Left renal cortex interstitium (tissue), 4 donors: ENCODE measurements at places on chromosomes 12 and 14. TPM values are rescaled to one million over a fixed set of nuclear protein-coding genes. Genes with fewer than 3 reads are reported as not detected.

- no peak for DNase-seq
Observed at GRCh38 chr12:29309320-29309902, 71.6 kb downstream of the ERGIC2 start.

DNA sequence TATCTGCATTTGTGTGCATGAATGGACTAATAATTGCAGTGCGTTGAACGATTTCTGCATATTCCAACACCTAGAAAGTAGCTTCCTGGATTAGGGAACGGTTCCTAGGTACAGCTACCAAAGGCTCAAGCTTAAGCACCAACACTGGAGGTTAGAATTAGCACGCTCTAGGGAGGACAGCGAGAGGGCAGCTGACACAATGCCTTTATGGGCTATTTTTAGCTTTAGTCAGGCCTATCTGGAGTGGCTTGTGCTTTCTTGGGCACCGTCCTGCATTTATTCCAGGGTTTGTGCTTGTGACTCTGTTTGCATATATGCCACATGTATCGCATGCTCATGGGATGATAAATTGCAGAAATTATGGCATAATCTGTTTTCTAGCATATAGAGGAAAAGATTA, 13.7 kb downstream of the ETV6 start:
- no peak for DNase-seq

DNA sequence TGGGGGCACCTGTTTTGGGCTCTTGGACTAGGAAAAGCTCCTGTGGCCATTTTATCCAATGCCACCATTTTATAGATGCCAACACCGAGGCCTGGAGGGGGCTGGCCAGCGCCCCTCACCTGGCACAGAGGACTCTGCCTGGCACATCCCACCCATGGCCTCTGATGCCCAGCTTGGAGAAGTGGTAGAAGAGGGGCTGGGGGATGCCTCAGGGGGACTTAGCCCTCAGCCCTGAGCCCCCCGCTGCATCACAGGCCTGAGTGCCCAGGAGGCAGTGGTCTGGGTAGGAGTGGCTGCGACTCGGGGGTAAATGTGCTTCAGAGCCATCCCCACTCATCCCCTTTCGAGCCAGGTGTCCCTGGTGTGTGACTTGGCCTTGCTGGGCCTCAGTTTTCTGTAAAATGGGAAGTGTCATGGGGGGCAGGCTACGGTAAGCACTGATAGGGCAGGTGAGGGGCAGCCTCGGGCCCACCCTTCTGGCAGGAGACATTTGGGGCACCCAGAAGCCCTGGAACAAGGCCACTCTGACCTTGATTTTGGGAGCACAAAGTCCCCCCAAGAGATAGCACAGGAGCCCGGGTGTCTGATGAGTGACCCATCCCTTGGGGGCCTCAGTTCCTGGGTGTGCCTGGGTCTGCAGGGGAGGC, 22.5 kb downstream of the SH2B3 start:
- DNase-seq, result no peak

Gene CATSPERB
- 0.60 TPM for polyA plus RNA-seq

GRCh38 chr14:95254288-95254687, 65.4 kb downstream of the CLMN start:
- no peak for DNase-seq

Gene GLS2
- polyA plus RNA-seq, result 2.6 TPM

DNA sequence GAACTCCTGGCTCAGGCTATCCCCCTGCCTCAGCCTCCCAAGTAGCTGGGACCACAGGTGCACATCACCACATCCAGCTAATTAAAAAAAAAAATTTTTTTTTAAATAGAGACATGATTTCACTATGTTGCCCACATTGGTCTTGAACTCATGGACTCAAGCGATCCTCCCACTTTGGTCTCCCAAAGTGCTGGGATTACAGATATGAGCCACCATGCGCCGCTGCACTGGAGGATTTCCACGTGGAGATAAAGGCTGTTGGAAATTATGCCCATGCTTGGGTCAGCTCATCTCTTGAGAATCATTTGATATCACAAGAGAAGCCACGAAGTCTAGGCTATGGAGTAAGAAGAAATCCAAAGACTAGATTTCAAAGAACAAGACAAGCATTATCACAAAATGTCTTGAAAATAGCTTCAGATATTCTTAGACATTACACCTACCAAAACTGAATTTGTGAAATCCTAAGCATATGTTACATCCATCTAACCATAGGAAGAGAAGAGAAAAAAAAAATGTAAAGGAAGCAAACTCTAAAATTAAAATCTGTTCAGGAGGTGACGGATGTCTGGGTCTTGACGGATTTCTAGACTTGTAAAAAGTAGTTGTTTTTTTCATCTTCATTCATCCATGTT, 99.1 kb downstream of the PTPN11 start:
- no peak for DNase-seq

- no peak for DNase-seq
Observed at GRCh38 chr14:101824339-101824727, 62.8 kb downstream of the PPP2R5C start.

Gene TAS2R13
- polyA plus RNA-seq, result 0.19 TPM

Gene ESPL1
- 18.1 TPM for polyA plus RNA-seq

GRCh38 chr12:54018468-54018984, 9.7 kb upstream of the HOXC6 start:
- no peak for DNase-seq

DNA sequence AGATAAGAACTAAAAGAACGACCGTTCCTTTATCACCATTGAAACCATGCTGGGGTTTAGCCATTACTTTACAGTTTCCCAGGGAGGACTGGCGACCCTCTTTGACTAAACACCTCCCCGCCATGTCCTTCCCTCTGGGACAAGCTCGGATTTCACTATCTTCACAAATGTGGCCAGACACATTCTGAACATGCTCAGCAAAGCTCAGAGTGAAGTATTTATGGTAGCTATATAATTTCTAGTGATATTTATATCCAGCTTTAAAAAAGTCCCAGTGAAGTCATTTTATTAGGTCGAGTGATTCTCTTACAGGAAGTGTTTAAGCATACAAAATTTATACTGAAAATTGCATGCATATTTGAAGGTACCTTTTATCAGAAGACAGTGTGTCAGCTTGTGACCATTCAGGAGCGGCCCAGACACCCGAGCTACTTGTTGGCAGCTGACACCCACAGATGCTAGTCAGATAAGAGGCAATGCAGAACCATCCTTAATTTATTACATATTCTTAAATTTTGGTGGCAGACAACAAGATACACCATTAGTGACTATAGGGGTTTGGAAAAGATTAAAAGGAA, 36.8 kb downstream of the NIN start:
- no peak for DNase-seq

- no peak for DNase-seq
Observed at GRCh38 chr12:42886160-42886559, 296.6 kb upstream of the PRICKLE1 start.

Gene GLT8D2
- polyA plus RNA-seq, result 15.0 TPM

DNA sequence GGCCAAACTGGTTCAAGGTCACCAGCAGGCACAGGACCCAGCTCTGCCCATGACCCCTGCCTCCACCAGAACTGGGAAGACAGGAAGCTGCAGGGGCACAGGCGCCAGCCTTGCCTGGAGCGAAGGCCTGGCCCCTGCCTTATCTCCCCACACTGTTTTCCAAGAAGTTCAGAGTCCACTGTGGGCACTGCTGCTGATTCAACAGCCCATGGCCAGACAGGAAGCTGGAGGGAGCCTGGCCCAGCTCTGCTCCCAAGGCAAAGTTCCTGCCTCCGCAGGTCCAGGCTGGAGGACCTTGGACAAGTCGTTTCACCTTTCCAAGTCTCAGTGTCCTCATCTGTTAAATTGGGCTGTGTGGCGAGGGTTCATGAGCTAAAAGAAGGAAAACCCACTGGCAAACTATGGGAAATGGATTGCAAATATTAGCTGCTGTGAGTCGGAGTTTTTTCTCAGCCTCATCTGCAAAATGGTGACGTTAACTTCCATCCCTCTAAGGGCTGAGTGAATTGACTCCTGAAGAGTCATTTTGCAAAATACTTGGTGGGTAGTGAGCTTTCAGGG, 1.2 kb downstream of the PHETA1 start:
- DNase-seq, result no peak

GRCh38 chr14:103398427-103399195, 13.4 kb downstream of the MARK3 start:
- no peak for DNase-seq

Gene TAS2R20
- 1.2 TPM for polyA plus RNA-seq

GRCh38 chr12:116222358-116222757, 55.1 kb downstream of the MED13L start:
- DNase-seq, result no peak

Gene TTC9
- 3.2 TPM for polyA plus RNA-seq

- DNase-seq, result no peak
Observed at GRCh38 chr14:99263564-99264330, 8.2 kb downstream of the BCL11B start.

Gene FAM186B
- 0.97 TPM for polyA plus RNA-seq

- DNase-seq, result no peak
Observed at GRCh38 chr12:104502217-104502616, 45.5 kb downstream of the CHST11 start.

- no peak for DNase-seq
Observed at GRCh38 chr12:23253191-23253590, 628.2 kb downstream of the ETNK1 start.

- DNase-seq, result no peak
Observed at GRCh38 chr14:59868021-59868420, 2.6 kb downstream of the RTN1 start.

DNA sequence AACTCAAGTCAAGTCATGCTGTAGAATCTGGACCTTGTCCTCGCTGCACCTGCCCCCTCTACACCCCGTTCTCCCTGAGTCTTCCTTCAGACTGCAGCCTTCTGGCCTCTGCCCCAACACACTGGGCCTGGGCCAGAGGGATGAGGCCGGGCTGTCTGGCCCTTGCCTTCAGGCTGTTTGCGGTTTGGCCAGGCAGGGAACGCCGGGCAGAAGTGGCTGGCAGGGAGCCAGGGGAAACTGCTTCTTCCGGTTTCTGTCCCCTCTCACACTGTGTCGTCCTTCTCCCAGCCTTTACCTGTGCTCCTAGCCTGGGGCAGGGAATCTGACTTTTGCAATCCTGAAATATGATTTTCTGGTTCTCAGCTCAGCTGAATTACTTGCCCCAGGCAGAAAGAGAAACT, 13.5 kb downstream of the DGLUCY start:
- DNase-seq, result no peak

Gene KRT2
- not detected for polyA plus RNA-seq

Gene DHRS1
- 52.1 TPM for polyA plus RNA-seq

- DNase-seq, result no peak
Observed at GRCh38 chr12:17592472-17592871, 497.5 kb downstream of the RERGL start.

GRCh38 chr12:132772606-132773005, 11.0 kb upstream of the ANKLE2 start:
- DNase-seq, result peak; percentile 55

GRCh38 chr12:125185740-125186470, 120.7 kb downstream of the AACS start:
- peak; percentile 53 for DNase-seq

Gene TAS2R46
- polyA plus RNA-seq, result 0.14 TPM

- peak; percentile 47 for DNase-seq
Observed at GRCh38 chr12:124992874-124993625, 395 bp upstream of the BRI3BP start.

Gene NEDD1
- polyA plus RNA-seq, result 29.3 TPM

DNA sequence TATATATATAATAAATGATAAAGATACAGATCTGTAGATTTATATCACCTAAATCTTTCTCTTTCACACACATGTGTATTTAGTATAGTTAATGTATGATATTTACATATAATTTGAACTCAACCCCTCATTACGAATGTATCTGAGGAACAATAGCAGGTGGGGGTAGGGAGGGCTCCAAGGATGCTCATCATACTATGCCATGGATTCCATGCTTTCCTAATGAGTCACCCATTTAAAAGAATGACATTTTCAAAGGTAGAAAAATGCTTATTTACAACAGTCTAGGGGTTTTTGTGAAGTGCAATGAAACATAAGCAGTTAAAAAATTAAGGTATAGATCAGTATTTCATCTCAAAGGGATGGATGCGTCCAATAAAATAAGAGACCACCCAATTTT, 181.6 kb downstream of the SOX5 start:
- no peak for DNase-seq

Gene BEST3
- 0.69 TPM for polyA plus RNA-seq

DNA sequence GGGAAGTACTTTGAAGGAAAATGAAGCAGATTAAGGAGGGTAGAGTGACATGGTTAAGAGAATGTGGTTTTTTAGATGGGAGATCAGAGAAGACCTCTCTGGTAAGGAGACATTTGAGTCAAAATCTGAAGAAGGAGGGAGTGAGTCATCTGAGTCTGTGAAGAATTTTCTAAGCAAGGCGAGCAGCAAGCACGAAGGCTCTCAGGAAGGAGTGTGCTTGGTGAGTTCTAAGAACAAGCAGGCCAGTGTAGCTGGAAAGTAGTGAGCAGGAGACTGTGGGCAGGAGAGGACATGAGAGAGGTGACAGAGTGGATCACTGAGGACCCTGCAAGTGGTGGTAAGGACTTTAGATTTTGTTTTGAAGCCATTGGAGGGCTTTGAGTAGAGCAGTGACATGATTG, 76.3 kb upstream of the FUT8 start:
- DNase-seq, result no peak

DNA sequence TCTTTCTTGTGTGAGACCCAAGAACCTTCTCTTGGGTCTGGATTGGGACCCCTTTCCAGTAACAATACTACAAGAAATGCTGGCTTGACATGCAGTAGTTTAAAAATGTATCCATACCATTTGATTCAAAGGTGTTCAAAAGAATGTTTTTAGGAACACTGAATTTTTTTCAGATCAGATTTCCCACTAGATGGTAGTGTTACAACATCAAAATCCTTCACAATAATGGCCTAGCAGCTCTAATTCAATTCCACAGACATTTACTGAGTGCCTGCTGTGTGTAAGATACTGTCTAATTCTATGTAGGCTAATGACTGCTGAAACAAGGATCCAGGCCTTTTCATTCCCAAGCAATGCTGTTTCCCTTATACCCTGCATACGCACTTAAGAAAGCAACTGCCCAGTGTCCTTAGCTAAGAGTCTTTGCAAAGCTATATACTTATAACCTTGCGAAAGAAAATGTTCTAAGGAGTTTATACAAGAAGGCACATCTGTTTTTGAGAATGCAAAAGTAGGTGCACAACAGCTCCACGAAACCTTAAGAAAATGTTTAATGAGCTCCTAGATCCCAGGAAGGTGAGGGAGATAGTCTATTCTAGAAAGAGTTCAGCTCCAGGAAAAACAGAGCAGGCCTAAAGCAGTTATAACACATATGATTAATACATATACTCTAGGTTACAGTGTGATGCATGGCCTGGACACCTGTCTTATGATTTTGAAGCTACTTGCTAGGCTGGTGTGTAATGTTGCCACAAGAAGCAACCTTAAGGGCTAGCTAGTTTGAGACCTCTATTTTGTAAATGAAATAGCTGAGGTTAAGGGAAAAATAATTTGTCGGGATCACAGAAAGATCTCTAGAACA, 50.9 kb upstream of the PKP2 start:
- peak; percentile 13 for DNase-seq

Gene CCDC38
- polyA plus RNA-seq, result 0.51 TPM

Gene NINJ2
- 1.2 TPM for polyA plus RNA-seq

DNA sequence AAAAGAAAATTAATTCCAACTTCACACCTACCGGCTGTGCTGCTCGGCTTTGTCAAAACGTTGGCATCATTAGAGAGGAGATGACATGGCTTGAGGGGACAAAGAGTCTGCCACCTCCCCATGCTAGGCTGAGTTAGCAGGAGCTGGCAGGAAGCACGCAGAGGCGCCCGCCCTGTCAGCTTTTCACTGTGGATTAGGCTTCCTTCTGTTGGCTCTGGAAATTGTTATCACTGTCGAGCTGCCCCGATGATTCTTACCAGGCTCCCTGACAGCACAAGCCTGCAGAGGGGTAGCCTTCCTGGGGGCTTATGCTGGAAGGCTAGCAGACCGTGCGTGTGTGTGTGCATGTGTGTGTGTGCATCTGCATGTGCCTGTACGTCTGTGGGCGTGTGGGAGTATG, 490.9 kb upstream of the TBX3 start:
- DNase-seq, result no peak

Gene OR6C4
- 0.03 TPM for polyA plus RNA-seq

Gene TMPRSS12
- polyA plus RNA-seq, result not detected

Gene TPPP2
- 3.3 TPM for polyA plus RNA-seq
